ENCODE measurements at places on chromosomes 3 and 15.

DNA sequence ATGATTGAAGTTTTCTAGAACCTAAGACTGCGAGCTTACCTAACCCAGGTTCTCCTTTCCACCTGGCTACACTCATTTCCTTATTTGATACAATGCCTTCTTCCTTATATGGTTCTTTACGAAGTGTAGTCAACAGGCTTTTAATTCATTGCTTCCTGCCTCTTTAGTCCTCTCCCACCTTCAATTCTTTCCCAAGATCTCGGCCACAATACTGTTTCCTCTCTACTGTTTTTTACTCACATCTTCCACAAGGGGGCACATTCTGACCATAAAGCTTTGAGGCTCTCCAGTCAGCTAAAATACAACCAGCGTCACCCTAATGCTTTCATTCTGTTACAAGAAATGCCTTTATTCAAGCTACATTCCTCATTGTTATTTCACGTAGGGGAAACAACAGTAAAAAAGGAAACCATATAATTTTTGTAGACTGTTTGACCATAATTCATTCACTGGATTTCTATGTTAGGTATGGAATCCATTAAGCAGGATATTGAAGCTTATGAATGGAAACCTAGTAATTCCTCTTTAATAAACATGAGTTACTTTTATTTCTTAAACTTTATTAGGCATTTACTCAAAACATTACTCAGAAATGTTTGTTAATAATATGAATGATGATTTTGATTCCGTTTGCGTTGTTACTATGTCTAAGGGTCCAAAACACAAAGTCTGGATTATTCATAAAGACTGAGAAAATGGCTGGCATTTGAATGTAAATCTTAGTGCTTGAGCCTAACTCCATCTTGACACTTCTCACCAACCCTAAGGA lies 29.5 kb upstream of the VEPH1 start:
- H3K27me3 ChIP-seq, result no peaks in the 10 kb centered on the region
- no peak for DNase-seq
- H3K27ac ChIP-seq, result no peak overlapping the region
- H3K4me3 ChIP-seq, result no peak overlapping the region
- no peaks in the 10 kb centered on the region for H3K36me3 ChIP-seq
- no peaks in the 10 kb centered on the region for H3K4me1 ChIP-seq

DNA sequence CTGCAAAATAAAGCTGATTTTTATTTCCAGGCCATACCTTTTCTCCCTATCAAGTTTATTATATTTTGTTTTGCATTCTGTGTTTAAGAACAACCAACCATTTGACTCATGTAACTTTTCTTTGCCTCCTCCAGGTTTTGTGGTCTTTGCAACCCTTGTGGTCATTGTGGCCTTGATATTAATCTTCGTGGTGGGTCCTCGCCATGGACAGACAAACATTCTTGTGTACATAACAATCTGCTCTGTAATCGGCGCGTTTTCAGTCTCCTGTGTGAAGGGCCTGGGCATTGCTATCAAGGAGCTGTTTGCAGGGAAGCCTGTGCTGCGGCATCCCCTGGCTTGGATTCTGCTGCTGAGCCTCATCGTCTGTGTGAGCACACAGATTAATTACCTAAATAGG lies 27.6 kb downstream of the NIPA2 start:
- H3K36me3 ChIP-seq, result no peaks in the 10 kb centered on the region
- H3K4me1 ChIP-seq, result no peaks in the 10 kb centered on the region
- H3K27ac ChIP-seq, result no peak overlapping the region
- H3K27me3 ChIP-seq, result no peaks in the 10 kb centered on the region
- H3K4me3 ChIP-seq, result no peak overlapping the region
- no peak for DNase-seq

DNA sequence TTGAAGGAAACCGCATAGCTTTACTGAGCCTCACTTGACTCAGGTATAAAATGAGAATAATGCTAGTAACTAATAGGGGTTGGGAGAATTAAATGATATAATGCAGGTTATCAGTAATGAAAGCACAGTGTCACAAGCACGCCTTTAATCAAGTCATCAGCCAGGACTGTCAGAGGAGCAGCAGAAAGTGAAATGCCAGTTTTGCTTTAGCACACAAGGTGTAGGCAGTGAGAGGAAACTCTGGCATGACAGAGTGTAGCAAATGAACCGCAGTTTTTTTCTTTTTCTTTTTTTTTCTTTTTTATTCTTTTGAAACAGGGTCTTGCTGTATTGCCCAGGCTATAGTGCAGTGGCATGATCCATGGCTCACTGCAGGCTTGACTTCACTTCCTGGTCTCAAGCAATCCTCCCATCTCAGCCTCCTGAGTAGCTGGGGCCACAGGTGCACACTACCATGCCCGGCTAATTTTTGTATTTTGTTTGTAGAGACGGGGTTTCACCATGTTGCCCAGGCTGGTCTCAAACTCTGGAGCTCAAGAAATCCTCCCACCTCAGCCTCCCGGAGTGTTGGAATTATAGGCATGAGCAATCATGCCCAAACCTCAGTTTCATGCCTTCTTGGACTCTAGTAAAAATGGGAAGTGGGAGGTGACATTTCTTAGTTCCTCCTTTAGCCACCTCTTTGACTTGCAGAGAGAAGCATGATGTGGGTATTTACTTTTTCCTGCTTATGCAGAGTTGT lies 9.7 kb upstream of the SCAANT1 start:
- no peak for DNase-seq
- no peak overlapping the region for H3K4me3 ChIP-seq
- no peaks in the 10 kb centered on the region for H3K36me3 ChIP-seq
- no peak overlapping the region for H3K27ac ChIP-seq
- H3K4me1 ChIP-seq, result no peaks in the 10 kb centered on the region
- no peaks in the 10 kb centered on the region for H3K27me3 ChIP-seq

GRCh38 chr3:3107858-3108257 lies 2.3 kb downstream of the IL5RA start:
- H3K36me3 ChIP-seq, result no peaks in the 10 kb centered on the region
- no peaks in the 10 kb centered on the region for H3K4me1 ChIP-seq
- DNase-seq, result no peak
- no peak overlapping the region for H3K4me3 ChIP-seq
- no peak overlapping the region for H3K27ac ChIP-seq

DNA sequence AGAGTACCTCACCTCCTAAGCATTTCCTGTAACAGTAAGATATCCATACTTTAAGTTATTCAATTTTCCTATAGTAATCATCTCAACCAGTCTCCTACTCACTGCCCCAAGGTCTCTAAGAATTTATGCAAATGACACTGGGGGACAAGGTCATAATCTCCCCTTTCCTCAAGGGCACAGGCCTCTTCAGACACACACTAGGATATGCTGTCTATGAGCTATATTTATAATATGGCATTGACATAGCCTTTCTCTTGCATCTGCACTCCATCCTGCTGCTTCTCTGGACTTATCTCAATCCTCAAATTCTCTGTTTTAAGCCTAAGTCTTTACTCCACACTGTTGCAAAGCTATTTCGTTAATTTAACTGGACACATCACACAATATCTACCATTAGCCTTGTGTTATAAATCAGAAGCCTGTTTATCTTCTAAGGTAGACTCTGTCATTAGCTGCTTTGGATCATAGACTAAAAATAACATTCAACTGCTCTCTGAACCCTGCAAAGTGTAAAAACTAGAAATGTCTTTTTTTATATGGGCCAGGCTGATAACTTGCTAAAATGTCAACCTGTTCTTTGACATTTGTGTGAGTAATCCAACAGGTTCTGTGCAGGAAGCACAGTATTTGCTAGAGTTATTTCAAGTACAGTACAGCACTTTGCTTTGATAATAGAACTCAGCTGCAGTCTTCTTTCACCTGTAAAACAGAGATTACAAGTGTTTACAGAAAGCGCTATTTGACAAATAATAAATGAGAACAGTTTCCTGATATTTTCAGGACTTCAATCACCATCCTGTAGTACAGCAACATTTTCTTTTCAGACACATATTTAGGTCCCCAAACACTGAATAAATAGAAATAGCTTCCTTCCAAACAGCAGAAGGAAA lies 17.8 kb upstream of the SEC62 start:
- no peak for DNase-seq
- H3K36me3 ChIP-seq, result no peaks in the 10 kb centered on the region
- H3K27ac ChIP-seq, result no peak overlapping the region
- no peaks in the 10 kb centered on the region for H3K27me3 ChIP-seq

GRCh38 chr3:49007771-49008528 lies 759 bp downstream of the WDR6 start:
- peak overlapping the region; percentile 76 for H3K4me3 ChIP-seq
- DNase-seq, result peak; percentile 95
- H3K36me3 ChIP-seq, result peaks cover 16% of the 10 kb centered on the region
- peaks cover 32% of the 10 kb centered on the region for H3K4me1 ChIP-seq
- H3K27me3 ChIP-seq, result no peaks in the 10 kb centered on the region

DNA sequence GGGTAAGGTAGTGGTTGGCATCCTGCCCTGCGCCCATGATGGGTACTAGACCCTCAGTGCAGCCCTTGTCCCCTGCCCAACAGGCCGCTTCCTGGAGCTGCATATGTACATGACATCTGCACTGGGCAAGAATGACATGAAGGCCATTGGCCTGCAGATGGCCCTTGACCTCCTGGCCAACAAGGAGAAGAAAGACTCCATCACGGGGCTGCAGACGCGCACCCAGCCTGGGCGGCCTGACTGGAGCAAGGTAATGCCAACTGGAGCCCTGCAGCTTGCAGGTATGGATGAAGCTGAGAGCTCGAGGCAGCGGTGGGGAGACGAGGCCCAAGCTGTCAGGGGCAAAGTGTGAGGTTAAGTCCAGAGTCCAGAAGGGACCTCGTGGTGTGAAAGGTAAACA lies 40.8 kb downstream of the NOX5 start:
- no peaks in the 10 kb centered on the region for H3K36me3 ChIP-seq
- H3K27ac ChIP-seq, result no peak overlapping the region
- H3K4me3 ChIP-seq, result no peak overlapping the region
- no peaks in the 10 kb centered on the region for H3K27me3 ChIP-seq
- no peaks in the 10 kb centered on the region for H3K4me1 ChIP-seq

GRCh38 chr3:127608362-127608718 lies 10.1 kb downstream of the MCM2 start:
- H3K4me1 ChIP-seq, result no peaks in the 10 kb centered on the region
- H3K27ac ChIP-seq, result no peak overlapping the region
- DNase-seq, result no peak
- H3K36me3 ChIP-seq, result peaks cover 28% of the 10 kb centered on the region
- H3K27me3 ChIP-seq, result no peaks in the 10 kb centered on the region

DNA sequence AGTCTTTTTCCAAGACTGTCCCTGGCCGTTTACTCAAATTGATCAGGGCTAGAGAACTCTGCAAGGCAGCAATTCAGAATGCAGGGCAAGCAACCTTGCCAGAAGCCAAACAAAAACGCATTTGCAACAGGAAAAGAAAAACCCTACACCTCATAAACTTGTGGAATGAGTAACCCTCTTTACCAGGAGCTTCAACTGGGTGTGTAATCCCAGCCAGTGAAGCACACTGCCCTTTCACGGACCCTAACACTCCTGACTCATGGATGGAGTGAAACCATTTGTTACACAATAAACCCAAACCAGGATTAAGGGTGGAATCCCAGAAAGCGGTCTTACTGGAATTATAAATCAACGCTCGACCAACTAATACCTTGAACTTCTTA lies 14.8 kb upstream of the LDHAL6B start:
- no peaks in the 10 kb centered on the region for H3K4me1 ChIP-seq
- DNase-seq, result no peak
- H3K27me3 ChIP-seq, result no peaks in the 10 kb centered on the region

- peaks cover 5% of the 10 kb centered on the region for H3K4me1 ChIP-seq
- peak overlapping the region; percentile 60 for H3K27ac ChIP-seq
- no peaks in the 10 kb centered on the region for H3K27me3 ChIP-seq
- H3K4me3 ChIP-seq, result no peak overlapping the region
- DNase-seq, result no peak
Measured at GRCh38 chr3:50516440-50516871, 13.0 kb upstream of the CACNA2D2 start.

- no peaks in the 10 kb centered on the region for H3K36me3 ChIP-seq
- no peak for DNase-seq
- no peak overlapping the region for H3K4me3 ChIP-seq
- no peak overlapping the region for H3K27ac ChIP-seq
- no peaks in the 10 kb centered on the region for H3K27me3 ChIP-seq
- H3K4me1 ChIP-seq, result no peaks in the 10 kb centered on the region
Measured at GRCh38 chr3:120497818-120498217, 47.0 kb upstream of the FSTL1 start.

GRCh38 chr15:70786996-70787395 lies 23.6 kb upstream of the UACA start:
- H3K4me1 ChIP-seq, result no peaks in the 10 kb centered on the region
- H3K36me3 ChIP-seq, result no peaks in the 10 kb centered on the region
- no peak overlapping the region for H3K4me3 ChIP-seq
- DNase-seq, result no peak
- H3K27me3 ChIP-seq, result no peaks in the 10 kb centered on the region

GRCh38 chr3:42191443-42191747 lies 74.6 kb downstream of the CCK start:
- no peak overlapping the region for H3K4me3 ChIP-seq
- no peaks in the 10 kb centered on the region for H3K27me3 ChIP-seq
- no peaks in the 10 kb centered on the region for H3K36me3 ChIP-seq
- H3K4me1 ChIP-seq, result no peaks in the 10 kb centered on the region
- no peak for DNase-seq
- H3K27ac ChIP-seq, result no peak overlapping the region

- H3K4me3 ChIP-seq, result no peak overlapping the region
- H3K4me1 ChIP-seq, result no peaks in the 10 kb centered on the region
- DNase-seq, result no peak
- H3K36me3 ChIP-seq, result no peaks in the 10 kb centered on the region
Measured at GRCh38 chr15:34701536-34701935, 53.3 kb downstream of the GJD2 start.

- H3K27me3 ChIP-seq, result no peaks in the 10 kb centered on the region
- no peaks in the 10 kb centered on the region for H3K4me1 ChIP-seq
- DNase-seq, result no peak
- no peak overlapping the region for H3K27ac ChIP-seq
- no peaks in the 10 kb centered on the region for H3K36me3 ChIP-seq
Measured at GRCh38 chr3:23553353-23553752, 252.4 kb upstream of the UBE2E1 start.

GRCh38 chr3:178182337-178182779 lies 353.9 kb upstream of the KCNMB2 start:
- no peak overlapping the region for H3K27ac ChIP-seq
- H3K27me3 ChIP-seq, result no peaks in the 10 kb centered on the region
- no peaks in the 10 kb centered on the region for H3K4me1 ChIP-seq
- H3K4me3 ChIP-seq, result no peak overlapping the region
